ENCODE measurements at places on chromosomes 7 and 10.
A peak's percentile ranks its signal among the peaks of the same experiment; 100 is the strongest.

DNA sequence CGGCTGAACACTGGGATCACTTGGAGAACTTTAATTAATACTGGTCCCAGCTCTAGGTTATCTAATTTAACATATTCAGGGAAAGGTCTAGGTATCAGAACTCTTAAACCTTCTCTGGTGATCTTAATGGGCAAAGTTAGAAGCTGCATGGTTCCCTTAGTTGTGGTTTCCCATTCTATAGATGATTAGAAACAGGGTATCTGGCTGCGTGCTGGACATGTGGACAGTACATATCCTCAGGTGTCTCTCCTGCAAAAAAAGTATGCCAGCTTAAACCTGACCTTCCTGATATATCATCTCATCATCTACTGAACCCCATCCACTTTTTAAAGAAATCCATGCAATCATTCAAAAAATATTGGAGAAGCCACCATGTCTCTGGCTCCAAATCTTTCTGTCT, 284.5 kb upstream of the DKK1 start:
- DNase-seq: no peak

DNA sequence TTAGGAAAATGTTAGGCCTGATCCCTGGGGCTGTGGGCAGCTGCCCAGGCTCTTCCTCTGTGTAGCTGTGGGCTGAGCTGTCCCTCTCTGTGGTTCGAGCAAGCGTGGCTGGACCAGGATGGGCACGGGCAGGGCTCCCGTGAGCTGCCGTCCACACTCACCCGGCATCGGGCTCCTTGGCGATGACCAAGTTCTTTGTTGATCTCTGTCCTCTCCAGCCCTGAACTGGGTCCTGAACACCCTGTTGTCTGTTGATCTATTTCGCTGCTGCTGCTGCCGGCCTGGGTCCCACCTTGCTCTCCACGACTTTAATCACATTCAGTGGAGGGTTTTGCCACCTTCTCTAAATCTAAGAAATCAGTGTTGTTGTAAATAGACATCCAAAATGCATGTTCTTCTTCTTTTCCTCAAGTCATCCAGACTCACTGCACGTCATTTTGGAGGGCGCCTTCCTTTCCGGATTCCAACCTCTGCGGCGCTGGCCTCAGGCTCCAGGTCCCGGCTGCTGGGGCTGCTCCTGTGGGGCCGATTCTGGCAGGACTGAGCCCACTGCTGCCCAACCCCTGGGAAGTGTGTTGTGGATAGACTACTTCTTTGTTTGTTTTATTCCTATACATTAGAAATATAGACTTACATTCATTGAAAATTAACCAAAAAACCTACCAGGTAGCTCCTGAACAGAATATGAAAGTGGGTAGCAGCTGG, 100.6 kb downstream of the DYNC2I1 start:
- no peak for DNase-seq

- DNase-seq: peak; percentile 91
These were observed 28.0 kb upstream of the SLC39A12 start for GRCh38 chr10:17923728-17924127.

DNA sequence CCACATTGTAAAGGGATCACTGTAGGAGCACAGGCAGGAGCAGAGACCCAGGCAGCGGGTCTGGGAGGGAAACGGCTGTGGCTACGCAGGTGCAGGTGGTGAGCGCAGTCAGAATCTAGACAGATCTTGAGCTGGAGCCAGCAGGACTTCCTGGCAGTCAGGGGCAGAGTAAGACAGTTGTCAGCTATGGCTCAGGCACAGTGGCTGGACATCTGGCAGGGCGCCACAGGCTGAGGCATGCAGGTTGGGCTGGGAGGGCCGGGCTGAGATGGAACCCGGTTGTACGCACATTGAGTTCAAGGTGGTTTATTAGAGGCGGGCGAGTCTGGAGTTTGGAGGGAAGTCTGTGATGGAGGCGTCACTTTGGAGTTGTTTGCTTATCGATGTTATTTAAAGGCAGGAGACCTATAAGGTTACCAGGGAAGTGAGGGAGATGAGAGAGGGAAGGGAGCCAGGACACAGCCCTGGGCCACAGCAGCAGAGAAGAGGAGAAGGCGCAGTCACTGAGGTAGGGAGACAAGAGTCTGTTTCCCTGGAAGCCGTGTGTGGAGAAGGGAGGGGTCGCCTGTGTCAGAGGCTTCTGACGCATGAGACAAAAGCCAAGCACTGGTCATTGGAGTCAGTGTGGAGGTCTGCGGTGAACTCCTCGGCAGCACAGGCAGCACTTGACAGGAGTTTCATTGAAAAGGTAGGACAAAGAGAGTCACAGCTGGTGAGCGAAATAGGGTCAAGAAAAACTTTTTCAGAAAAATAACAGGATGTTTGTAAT, 73.8 kb downstream of the LANCL2 start:
- DNase-seq: peak; percentile 71

DNA sequence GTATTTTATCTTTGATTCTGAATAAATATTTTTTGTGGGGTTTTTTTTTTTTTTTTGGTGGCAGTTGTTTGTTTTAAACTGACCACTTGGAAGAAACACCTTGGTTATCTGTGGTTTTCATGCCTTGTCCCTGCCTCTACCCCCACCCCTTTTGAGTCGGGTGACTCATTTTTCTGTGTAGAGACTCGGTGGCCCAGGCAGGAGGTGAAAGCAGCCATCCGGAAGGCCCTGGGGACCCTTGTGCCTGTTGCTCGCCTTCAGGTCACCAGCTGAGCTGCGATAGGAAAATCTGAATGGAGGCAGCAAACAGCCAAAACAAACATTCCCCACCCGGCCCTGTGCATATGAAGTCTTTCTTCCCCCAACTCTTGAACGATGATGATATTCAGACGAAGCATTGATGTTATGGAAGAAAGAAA, 22.8 kb downstream of the CYP17A1 start:
- DNase-seq: no peak

DNA sequence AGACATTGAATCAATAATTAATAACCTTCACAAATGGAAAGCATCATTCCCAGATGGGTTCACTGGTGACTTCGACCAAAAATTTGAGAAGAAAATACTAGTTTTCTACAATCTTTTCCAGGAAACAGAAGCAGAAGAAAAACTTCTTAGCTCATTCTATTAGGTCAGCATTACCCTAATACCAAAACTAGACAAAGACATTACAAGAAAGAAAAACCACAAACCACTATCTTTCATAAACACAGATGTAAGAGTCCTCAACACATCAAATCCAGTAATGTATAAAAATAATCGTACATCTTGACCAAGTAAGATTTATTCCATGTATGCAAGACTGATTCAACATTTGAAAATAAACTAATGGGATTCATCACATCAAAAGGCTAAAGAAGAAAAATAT, 64.0 kb upstream of the CDK1 start:
- DNase-seq: no peak

Measured in bronchial epithelial cell (primary cell).